AG08396 (cell line): ENCODE measurements at places on chromosomes 2 and 18.

- peak; percentile 20 for DNase-seq
These were observed 401.4 kb downstream of the NBAS start for GRCh38 chr2:15159751-15160177.

DNA sequence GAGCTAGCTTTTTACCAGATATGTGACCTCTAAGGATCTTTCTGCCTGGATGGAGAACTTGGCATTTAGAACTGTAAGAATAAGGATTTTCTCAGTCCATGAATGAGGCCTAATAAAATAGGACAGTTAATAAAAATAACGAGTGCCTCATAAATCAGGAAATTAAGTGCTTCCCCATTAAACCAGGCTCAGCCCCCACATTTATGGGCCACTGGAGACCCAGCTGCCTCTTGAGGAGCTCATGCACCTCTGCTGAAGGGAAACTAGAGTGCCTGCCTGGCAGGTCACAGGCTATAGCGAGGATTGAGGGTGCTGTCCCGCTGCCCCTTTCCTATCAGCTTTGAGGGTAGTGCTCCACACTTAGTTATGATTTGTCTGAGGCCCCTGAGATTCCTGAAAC, 158.0 kb downstream of the ALK start:
- DNase-seq: no peak

- DNase-seq: no peak
These were observed 48.2 kb upstream of the TMEM200C start for GRCh38 chr18:5943514-5943913.

DNA sequence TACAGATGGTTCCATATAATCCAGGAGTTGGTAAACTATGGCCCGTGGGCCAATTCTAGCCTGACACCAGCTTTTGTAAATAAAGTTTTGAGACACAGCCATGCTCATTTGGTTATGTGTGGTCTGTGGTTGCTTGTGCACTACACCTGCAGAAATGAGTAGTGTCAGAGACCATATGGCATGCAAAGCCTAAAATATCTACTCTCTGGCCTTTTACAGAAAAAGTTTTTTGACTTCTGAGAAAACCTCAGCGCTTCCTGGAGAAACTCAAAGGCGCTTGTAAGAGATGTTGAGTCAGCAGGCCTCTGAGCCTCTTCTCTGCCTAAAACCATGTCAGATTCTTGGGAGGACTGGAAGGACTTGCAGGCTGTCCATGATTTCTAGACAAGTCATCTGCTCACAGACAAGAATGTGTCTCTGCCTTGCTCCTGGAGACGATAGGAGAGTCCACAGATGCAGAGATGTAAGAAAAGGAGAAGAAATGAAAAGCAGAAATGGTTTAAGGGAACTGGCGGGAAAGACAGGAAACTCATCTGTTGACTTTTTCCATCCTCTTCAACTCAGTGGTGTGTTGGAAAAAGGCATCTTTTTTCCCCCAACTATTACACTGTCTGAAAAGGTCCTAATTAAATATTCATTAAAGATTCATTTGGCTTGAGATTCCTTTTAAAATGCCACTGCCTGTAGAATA, 5.2 kb downstream of the TTC39C start:
- no peak for DNase-seq

GRCh38 chr2:98793897-98794830, 63.2 kb upstream of the MGAT4A start:
- no peak for DNase-seq

GRCh38 chr2:53654396-53654795, 113.2 kb upstream of the CHAC2 start:
- no peak for DNase-seq

DNA sequence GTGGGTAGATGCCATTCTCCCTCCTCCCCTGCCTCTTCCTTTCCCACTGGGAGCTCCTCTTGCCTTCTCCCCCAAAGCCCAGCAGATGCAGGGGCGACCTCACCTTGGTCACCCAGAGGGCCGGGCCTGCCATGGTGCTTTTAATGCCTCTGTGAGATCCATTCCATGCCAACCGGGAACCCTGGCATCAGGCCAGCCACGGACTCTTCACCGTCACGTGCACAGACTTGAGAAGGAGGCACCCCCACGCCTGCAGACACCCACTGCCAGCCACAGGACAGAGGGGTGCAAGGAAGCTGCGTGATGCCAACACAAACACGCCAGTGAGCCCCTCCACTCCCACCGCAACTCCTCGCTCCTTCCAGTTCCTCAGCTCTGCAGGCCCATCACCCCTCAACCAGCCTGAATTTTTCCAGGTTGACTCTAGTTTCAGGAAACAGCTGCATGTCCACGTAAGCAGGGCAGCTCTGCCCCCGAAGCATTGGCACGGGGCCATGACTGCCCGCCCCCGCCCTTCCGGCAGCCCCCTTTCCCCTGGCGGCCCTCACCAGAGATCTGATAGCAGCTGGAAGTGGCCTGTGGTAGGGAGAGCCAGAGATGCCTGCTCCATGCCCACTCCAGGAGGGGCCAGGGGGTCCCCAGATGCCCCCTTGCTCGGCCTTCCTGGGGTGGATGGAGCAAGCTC, 50.8 kb downstream of the DNMT3A start:
- DNase-seq: no peak

GRCh38 chr18:50877545-50878265, 1.2 kb upstream of the ME2 start:
- DNase-seq: no peak

DNA sequence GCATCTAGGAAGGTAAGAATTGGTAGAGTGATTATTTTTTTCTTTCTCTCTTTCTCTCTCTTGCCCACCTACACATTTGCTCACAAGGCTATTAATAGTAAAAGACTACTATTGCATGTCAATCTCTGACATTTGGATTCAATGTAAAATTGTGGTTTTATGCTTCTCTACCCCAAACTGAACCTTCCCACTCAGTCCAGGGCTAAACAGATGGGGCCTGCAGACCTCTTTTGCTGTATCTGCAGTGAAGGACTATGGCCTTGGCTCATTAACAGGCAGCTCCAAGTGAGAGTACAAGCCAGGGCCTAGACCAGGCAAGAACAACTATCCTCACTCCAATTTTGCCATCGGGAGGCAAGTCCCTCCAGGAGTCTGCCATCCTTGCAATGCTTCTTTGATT, 68.3 kb upstream of the ARL4C start:
- DNase-seq: no peak

- peak; percentile 22 for DNase-seq
These were observed 570 bp downstream of the SCRN3 start for GRCh38 chr2:174395969-174396630.

GRCh38 chr18:12011199-12011956, 30.1 kb downstream of the IMPA2 start:
- no peak for DNase-seq

- no peak for DNase-seq
These were observed 4.2 kb upstream of the CCDC178 start for GRCh38 chr18:33444709-33445108.

- no peak for DNase-seq
These were observed 91.9 kb upstream of the TPO start for GRCh38 chr2:1321321-1321720.

- DNase-seq: no peak
These were observed 142.4 kb upstream of the ALPP start for GRCh38 chr2:232236200-232236599.

GRCh38 chr2:159860581-159861310, 62.7 kb upstream of the CD302 start:
- DNase-seq: no peak

- no peak for DNase-seq
These were observed 7.5 kb upstream of the ITPRIPL1 start for GRCh38 chr2:96317584-96317997.

DNA sequence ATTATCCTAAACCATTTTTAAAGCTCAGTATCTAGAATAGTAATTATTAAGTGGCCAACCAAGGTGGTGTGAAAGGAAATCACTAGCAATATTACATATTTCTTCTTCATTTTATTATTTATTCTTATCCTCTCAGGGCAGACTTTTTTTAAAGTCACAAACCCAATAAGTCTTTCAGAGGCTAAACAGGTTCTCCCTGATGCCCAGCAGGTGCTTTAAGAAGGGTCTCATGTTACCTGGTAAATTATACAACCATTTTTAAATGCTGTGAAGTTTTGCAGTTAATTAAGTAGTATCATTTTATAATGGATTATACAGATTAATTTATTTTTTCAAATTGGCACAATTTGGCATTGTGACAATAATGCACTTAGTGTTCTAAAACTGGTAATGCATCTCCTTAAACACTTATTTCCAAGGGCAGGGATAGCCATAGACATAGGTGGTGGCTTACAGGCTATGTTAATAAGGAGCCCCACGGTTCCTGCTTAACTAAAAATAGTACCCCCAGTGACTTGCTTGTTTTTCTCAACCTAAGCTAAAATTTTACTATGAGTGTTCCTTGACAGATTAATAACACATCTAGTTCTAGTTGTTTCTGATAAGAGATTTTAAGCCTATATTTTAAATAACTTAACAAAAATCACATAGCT, 67.0 kb downstream of the PMS1 start:
- no peak for DNase-seq

GRCh38 chr2:12717191-12718014, 667 bp downstream of the TRIB2 start:
- DNase-seq: peak; percentile 66

DNA sequence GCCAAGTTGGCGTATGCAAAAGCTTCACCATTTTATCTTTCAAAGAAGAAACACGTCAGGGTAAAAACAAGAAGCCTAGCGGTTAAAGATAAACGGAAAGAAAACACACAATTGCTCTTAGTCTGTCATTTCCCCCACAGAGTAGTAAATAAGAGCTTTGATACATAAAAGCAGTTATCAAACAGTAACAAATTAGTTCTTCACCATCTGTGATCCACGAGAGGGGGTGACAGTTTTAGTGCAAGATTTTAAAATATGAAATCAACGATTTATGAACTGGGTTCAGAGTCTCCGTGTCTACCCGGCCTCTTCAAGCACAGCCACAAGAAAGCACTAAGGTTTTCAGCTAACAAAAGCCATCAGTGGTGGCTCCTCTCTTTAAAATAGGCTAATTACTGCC, 703.9 kb upstream of the ID2 start:
- no peak for DNase-seq

- DNase-seq: peak; percentile 81
These were observed 843 bp downstream of the CYS1 start for GRCh38 chr2:10079266-10079869.

DNA sequence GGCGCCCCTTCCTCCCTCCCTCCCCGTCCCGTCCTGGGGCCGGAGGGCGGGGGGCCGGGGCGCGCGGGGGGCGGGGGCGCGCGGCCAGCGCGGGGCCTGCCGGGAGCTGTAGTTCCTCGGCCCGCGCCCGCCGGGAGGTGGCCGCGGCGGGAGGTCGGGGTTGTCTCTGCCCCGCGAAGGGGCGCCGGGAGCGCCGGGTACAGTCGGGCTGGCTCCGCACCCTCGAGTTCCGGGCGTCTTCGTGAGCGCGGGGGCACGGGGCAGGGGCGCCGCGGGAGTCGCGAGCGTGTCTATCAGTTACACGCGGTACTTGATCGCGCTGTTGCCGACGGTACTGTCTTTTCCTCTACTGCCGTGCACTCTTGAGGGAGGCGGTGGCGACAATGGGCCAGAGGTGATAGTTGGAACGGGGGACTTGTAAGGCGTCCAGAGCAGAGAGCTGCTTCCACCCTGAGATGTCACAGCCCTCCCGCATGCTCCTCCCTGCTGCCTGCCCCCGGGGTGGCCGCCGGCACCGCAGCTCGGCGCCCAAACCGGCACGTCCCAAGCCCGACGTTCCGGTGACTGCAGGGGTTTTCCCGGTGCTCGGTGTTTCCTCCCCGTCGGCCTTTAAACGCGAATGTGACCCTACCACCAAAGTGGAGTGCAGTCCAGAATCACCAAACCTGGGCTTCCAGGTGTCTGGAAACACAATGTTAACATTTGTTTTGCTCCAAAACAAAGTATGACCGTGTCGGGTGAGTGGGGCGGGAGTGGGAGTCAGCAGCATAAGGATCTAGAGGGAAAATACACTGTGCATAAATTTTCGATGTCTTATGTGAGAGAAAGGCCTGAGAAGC, at the start of gene PRKD3:
PRKD3 (minus strand) TSS at position 48 of the 839 bp plus-strand sequence. CDS start 8,309 bp downstream, outside the sequence.
- peak; percentile 87 for DNase-seq

DNA sequence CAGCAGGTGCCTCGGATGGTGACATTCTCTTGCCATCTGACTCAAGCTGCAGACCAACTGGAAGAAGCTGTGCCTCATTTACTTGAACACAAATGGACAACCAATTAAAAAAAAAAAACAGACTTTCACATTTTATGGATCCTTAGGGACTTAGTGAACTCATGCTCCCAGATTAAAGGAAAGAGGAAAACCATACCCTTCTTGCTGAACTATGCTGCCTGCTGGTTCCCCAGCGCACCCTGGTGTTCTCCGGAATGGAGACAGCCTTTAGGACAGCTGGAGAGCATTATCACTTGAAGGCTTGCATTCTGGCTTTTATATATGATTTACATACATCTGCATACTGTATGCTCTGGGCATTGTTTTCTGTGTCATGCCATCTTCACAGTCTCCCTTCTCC, 370.7 kb downstream of the SLC4A3 start:
- no peak for DNase-seq

DNA sequence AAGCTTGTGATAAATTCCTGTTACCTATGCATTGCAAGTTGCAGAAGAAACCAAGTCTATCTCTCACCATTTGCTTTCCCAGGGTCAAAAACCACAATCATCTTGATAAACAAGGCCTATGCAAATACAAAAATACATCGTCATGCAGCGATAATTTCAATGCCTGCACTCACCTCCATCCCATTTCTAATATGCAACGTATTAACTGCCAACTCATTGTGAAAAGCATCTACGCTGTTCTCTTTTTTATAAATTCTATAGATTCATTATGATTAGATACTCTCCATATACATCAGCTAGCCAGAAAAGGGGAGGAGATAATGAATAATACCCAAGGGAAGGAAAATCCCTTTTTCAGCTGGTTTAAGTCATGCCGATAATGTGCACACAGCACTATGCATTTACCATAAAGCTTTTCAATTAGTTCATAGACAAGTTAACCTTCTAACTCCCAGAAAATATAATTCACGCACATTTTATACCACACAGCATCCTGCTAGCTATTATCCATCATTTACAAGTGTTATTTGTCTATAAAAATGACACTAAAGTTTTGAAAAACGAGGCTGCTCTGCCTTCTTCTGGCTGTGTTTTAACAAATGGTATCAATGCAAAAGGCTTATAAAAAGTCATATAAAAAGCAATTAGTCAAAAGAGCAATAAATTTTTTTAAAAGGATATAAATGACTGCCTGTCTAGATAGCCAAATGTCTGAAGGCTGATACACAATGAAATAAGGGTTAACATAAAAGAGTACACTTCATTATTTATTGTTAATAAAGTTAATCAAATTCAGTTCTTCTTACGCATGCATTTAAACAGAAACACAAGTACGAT, 77.6 kb downstream of the AFF3 start:
- DNase-seq: no peak

DNA sequence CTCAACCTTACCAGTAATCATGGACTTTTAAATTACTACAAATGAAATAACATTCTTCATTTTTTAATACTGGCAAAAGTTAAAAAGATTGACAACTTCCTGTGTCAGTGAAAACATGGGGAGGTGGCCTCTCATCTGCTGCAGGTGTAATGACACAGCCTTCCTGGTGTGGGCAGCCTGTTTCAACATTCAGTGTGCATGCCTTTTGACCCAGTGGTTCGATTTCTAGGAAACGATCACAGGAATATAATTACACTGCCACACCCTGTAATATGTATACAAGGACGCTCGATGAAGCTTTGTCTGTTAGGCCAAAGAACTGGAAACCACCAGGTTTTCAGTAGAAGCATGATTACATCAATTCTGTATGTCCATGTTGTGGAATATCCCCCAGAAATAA, 68.7 kb downstream of the MTHFD2 start:
- DNase-seq: no peak
